ENCODE measurements at places on chromosomes 5 and 9.

DNA sequence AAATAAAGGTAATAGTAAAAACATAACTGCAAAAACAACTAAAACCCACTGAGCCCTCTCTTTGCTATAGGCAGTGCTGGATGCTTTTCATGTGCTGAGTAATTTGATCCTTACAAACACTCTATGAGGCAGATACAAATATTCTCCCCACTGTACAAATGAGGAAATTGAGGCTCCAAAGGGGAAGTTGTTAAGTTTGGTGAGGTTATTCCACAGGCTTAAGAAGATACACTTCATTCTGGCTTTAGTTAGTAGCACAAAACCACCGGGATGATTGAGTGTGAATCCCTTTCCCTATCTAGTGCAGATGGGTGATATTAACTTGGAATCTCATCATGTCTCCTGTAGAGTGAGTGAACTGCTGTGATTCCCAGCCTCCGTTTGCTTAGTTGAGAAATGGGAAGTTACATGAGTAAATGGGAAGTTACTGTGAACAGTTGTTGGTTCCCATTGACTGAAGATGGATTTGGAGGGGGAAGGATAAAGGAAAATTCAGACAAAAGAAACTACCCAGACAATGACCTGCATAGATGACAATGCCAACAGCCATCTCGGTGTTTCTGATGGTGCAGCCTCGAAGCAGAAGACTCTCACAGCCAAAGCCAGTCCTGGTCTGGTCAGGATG, 208.3 kb downstream of the ATP10B start:
- DNase-seq = no peak

DNA sequence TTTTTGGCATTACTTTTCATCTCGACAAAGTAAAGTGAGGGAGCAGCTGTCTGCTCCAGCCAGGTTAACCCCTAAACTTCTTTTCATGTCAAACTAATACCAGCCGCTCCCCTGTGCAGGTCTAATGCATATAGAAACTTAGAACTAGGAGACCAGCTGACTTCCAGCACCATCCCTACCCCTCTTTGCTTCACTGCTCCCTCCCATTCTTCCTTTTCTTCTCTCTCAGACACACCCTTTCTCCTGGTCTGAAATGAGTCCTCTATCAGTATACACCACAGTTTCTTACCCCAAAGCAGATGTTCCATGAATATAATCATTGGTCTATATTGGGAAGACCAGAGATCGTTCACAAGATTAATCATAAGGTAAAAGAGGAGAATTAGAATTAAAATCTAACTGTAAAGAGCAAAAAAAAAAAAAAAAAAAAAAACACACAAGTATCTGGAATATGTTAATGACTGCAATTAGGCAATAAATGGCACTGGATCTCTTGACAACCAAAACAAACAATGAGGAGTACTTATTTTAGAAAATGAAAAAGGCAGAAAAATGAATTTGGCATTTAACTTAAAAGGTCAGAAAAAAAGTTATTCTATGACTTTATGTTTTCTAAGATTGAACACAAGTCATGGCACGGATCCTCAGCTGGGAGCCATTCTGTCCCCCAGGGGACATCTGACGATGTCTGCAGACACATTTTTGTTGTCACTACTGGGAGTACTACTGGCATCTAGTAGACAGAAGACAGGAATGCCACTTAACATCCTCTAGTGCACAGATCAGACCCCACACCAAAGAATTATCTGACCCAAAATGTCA, 209.8 kb downstream of the PJA2 start:
- no peak for DNase-seq

- DNase-seq = no peak
Measured at GRCh38 chr9:130422546-130422945, 22.2 kb upstream of the ASS1 start.

- DNase-seq = no peak
Measured at GRCh38 chr9:104082168-104082567, 11.9 kb upstream of the SMC2 start.

DNA sequence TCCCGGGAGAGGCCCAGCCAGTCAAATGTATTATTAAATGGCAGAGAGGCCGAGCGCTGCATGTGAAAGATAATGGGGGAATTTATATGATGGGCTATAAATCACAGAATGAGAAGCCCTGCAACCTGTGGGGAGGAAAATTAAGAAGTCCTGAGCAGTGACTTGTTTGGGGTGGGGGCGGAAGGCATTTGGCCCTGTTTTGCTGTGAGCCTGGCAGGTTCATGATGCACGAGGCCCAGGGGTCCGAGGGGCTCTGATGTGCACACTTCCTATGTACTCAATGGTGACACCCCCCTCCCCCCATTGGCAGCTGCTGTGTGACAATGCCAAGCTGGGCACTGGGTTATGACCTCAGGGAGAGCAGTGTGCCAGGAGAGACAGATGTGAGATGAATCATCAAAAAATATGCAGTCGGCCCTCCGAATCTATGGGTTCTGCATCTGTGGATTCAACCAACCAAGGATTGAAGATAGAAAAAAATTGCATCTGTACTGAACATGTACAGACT, 13.7 kb upstream of the DAB2IP start:
- DNase-seq = no peak

DNA sequence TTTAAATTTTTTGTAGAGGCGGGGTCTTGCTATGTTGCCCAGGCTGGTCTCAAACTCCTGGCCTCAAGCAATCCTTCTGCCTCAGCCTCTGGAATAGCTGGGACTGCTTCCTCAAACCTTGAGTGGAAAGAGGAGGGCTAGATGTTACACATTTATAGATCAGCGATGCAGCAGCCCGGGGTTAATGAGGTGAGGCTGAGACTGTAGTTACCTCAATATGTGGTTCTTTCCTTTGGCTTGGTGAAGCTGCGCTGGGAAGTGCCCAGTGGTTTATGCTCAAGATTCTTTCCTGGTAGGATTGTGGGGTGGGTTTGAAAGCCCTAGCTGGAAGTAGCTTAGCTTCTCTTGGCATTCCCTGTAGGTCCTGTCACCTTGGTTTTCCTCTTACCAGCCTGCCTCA, 22.5 kb downstream of the ZNF618 start:
- DNase-seq = no peak

- no peak for DNase-seq
Measured at GRCh38 chr5:108102463-108102862, 279.4 kb downstream of the FBXL17 start.

DNA sequence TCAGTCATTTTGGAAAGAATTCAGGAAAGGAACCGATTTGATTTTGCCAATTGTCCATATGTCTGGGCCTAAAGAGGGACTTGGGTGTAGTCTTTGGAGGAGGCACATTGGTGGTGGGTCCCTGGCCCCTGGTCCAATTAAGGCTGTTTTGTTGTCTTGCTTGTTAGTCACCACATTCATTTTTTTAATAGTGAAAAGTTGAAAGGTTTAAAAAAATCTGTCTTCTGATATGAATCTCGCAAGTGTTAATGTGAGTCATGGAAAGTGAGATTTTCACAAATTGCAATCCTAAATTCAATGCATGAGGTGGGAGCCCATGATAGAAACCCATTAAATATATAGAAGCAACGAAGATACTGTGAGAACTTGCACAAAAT, 165.9 kb upstream of the OTULINL start:
- no peak for DNase-seq

- peak; percentile 71 for DNase-seq
Measured at GRCh38 chr9:114098936-114099668, at the start of gene KIF12. Gene KIF12, minus strand, starts transcription at chr9:114099292. Its CDS starts 16 bp downstream, at chr9:114099276.

Measured in NCI-H526 treated with DMSO at 0.1 percent for 48 hours (cell line).